Transverse colon (tissue), 4 donors: ENCODE measurements at places on chromosomes 6 and 20.

- no peak for DNase-seq
Measured at GRCh38 chr6:147621263-147621662, 112.8 kb downstream of the SAMD5 start.

- DNase-seq: no peak
Measured at GRCh38 chr20:53866794-53867740, 203.3 kb downstream of the BCAS1 start.

DNA sequence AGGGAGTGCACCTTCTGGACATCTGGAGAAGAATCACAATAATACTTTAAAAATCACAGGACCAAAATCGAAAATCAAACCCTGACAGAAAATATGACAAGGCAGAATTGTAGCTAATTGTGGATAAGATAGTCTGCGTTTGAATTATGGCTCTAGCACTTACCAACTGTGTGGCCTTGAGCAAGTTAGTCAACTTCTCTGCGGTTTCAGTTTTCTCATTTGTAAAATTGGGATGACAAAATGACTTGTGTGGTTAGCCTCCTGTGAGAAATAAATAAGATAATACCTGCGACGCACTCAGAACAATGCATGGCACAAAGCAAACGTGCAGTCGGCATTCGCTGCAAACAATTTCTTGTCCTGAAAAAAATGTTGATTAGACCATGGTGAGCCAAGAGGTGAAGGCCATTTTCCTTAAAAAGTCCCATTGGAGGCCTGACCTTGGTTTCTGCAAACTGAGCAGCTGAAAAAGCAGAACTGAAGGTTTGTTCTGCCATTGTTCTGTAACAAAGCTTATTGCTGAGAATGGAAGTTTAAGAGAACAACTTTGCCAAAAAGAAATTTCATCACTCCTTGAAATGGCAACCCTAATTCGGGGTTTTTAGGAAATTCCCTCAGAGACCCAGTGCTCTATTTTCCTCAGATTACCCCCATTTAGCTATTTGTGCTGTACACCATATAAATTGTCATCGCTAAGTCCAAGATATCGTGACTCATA lies 266.3 kb downstream of the ERMARD start:
- no peak for DNase-seq

DNA sequence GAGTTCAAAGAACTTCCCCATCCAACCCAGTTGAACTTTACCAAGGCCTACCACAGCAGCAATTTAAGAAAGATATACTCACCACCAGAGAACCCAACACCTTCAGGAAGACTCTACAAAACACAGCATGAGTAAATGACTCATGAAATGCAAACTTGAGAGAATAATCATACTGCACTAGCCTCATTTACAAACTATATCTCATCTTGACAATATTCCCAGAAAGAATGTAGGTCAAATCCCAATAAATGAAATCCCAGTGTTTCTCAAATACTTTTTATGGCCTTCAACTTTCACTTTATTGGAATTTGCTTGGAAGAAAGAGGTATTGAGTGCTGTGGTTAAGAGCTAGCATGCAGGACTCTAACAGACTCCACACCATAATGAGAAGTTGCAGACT lies 60.0 kb downstream of the FYN start:
- DNase-seq: no peak

DNA sequence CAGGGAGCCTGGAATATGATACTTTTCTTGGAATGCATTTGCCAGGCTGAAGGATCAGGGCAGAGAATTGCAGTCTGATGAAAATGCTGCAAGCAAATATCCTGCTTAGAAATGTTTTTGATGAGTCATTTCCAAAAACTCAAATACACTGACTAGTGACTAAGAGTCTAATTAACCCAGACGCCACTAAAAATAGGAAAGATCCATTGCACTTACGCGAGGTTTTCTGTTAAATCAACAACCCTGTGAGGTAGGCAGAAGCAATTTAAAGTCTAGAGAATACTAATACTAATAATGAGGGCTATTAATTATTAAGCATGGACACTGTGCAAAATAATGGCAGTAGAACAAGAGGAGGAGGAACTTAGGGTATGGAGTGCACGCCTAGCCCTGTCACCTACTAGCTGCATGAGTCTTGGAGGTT lies 130.1 kb upstream of the DOK5 start:
- no peak for DNase-seq

DNA sequence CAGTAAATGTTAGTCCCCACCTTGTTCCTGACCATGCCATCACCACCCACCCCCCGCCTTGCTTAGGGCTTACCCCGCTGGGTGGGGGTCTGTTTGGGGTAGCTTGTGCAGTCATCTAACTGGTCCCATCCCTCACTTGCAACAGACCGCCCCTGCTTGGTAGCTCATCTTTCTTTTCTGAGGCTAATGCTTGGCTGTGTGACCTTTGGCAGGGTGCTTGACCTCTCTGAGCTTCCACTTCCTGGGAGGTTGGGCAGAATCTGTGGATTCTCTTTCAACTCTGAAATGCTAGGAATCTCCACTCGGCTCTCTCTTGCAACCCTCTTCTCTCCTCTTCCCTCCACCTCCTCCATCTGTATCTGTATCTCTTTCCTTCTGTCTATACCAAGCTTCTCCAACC lies 70.4 kb downstream of the SLC2A10 start:
- no peak for DNase-seq

DNA sequence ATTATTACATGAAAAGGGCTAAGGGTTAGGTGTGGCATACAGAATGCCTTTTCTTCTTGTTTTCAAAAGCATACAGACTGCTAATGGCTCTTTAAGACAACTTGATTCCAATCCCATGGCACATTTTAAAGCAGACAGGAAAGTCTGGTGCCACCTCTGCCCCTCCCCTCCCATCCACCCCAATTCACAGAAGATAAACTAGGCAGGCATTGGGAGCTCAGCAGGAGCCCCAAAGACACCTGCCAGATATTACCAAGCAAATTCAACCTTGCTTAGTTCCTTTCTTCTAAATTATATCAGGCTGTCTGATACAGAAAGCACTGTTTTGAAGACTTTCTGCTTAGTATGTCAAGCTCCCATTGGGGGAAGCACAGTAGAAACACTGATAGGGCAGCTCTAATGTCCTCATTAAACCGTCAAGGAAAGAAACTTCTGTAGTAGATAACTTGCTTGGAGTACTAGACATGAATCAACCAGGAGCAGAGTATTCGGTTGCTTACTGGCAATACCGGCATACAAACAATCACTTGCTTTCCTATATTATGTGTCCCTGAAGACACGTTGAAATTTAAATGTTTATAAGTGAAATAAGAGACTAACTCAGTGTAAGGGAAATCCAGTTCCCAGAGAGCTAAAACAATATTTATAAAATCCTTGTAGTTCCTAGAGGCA lies 13.0 kb downstream of the SESN1 start:
- no peak for DNase-seq
